ENCODE measurements at places on chromosomes 4 and X. TPM values are rescaled to one million over a fixed set of nuclear protein-coding genes. Genes with fewer than 3 reads are reported as not detected.

Gene AMBN
- not detected for polyA plus RNA-seq

Gene MCF2
- 0.18 TPM for polyA plus RNA-seq

Gene GUCY1A1
- 11.1 TPM for polyA plus RNA-seq

Gene KLF3
- polyA plus RNA-seq, result 28.2 TPM

Gene CTAG1A
- not detected for polyA plus RNA-seq

Gene KCNIP4
- polyA plus RNA-seq, result 0.97 TPM

Gene POLN
- 3.0 TPM for polyA plus RNA-seq

Gene TLL1
- 1.3 TPM for polyA plus RNA-seq

Gene PABPC1L2A
- not detected for polyA plus RNA-seq

DNA sequence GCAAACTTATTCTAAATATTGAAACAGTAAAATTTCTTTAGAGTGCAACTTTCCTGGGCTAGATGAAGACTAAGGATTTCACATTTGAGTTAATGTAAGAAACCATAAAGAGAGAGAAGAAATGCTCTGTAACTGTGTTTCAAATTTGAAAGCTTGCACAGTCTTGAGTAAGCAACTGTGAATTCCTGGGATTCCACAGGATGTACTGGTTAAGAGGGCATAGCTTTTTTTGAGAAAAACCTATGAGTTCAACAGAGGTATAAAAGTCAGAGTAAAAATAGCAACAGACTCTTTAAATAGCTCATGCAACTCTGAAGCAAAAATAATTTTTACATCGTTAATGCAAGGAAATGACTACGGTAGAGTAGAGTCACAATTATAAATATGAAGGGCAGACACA is 25.5 kb downstream of the ZNF330 start:
- no peak for DNase-seq

DNA sequence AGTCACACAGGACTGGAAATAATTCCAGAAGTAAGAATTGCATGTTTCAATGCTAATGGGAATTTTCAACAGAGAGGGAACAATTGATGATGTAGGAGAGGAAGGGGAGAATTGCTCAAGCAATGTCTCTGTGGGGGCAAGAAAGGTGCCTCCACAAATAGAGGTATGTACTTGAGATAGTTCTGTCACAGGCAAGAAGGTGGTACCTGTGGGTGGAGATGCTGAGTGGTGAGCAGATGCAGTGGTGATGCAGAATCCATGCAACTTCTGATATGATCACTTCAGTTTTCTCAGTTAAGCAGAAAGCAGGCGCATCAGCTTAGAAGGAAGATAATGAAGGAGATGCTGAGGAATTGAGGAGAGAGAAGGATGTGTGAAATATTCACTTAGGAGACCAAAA is 55.1 kb upstream of the SEC24B start:
- no peak for DNase-seq

DNA sequence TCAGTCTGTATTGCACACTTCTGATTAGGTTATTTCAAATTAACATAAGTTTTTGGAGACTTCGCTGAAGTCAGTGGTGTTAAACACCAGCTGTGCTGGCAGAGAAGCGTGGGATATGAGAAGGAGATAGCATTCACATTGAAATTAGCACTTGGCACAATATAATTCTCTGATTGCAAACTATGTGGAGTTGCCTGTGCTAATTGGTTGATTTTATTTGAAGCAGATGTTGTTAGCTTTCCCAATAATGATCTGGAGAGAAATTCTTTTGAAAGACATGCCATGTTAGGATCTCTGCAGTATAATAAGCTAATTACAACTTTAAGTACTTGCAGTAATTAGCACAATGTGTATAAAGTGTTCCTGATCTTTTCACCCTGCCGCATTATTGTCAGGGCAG is 367.4 kb upstream of the ARX start:
- DNase-seq, result no peak

GRCh38 chrX:128848374-128848773 is 674.9 kb downstream of the SMARCA1 start:
- DNase-seq, result no peak

DNA sequence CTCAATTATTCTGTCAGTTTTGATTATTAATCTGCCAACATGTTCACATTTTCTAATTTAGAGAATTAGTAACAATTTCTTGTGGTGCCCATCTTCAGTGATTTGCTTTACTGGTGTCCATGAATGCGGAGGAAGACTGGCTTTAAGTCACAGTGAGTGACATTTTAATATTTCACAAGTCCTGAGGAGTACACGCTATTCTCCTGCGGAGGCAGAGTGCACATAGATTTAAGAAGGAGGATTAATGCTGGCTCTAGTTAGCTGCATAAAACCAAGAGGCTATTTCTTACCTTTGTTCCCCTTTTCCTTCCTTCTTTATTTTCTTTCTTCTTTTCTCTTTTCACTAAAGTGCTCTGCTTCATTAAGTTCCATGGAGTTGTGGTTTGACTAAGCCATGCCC is 495.2 kb upstream of the IGFBP7 start:
- DNase-seq, result no peak

GRCh38 chr4:14223461-14223860 is 595.9 kb upstream of the BOD1L1 start:
- DNase-seq, result no peak

DNA sequence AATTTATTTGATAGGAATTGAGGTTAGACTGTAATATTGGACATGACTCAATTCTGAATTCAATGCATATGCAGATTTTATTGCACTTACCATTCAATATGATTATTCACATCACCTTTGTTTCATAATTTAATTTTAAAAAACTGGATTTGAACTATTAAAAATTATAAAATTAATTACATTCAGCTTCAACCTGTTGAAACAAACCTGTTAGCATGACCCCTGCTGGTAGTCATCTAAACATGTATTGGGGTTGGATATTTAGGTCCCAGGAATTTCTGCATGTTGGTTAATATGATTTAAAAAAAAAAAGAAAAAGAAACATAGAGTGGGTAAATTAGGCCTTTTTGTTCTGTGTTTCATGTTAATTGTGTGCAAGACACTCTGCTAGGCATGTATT is 85.9 kb downstream of the ARSJ start:
- DNase-seq, result no peak

- DNase-seq, result no peak
These were observed 19.4 kb downstream of the NKX6-1 start for GRCh38 chr4:84479663-84480062.

GRCh38 chr4:148289740-148290139 is 152.5 kb downstream of the NR3C2 start:
- DNase-seq, result no peak

DNA sequence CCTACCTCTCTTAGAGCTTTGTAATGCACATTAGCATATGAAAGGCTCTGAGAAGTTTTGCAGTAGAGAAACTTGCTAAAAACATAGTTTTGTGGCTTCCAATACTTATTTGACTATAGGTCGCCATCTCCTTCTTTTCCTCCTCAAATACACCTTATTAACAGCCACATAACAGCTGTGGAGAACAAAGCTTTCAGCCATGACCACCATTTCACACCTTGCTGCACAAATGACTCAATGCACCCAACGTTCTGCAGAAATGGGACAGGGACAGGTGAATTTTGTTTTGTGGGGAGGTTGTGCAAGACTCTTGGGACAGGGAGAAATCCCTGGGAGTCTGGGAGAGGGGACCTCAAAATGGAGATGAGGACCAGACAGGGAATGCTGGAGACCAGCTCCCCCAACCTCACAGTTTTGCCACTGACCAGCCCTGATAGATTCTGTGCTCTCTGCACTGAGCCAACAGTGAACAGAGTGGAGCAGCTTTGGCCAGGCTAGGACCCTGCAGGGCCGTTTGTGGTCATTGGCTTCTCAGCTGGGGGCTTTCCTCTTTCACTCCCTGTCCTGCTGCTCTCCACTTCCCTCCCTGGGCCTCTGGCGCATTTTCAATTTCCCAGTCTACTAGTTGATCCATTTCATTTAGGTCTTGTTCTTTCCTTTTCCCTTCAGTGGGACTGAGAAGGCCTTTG is 16.6 kb downstream of the FRMPD3 start:
- DNase-seq, result no peak

DNA sequence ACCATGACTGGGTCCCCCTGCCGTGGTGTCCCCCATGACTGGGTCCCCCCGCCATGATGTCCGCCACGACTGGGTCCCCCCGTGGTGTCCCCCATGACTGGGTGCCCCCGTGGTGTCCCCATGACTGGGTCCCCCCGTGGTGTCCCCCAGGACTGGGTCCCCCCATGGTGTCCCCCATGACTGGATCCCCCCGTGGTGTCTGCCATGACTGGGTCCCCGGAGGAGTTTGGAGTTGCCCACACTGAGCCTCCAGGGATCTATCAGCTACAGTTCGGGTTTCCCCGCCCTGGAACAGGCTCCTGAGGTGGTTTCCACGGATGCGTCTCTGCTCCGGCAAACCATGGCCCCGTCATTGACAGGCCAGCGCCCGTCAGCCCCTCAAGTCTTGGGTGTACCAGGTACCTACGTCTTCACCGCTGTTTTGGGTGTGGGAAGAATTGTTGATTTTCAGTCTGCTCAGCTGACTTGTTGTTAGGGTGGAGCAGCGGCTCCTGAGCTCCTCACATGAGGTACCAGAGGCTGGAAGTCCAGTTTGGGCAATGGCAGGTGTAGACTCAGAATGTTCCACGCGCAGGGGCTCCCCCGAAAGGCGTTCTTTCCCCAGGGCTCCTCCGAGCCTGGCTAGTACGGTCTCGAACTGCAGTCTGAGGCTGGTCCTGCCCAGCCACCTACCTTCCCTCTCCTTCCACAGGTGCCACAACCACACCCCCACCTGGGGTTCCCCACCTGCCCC is 8.3 kb upstream of the PDE6B start:
- no peak for DNase-seq

GRCh38 chr4:141435446-141436225 is 200.7 kb upstream of the IL15 start:
- no peak for DNase-seq

DNA sequence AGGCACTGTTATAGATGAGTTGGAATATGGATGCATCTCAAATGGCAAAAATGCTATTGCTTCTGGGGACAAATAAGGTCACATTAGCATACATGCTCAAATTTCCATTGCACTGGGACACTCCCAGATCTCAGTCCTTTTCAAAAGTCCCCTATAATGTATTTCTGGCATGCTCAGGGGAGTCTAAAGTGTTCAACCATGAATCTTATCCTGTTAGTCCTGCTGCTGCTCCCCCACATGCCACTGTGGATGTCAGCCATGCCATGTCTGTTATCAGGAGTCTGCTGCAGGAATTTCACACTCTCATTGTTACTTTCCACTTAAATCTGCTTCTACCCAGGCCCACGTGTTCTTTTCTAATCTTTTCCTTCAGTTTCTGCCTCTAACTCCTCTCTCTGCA is 1000.6 kb downstream of the CCSER1 start:
- no peak for DNase-seq

- no peak for DNase-seq
These were observed 495.0 kb upstream of the SLIT2 start for GRCh38 chr4:19756661-19757060.

Measured in forelimb muscle (tissue), 1 donor.